Hepatocyte (in vitro differentiated cells): ENCODE measurements at places on chromosomes 11 and 22. TPM values are rescaled to one million over a fixed set of nuclear protein-coding genes. Genes with fewer than 3 reads are reported as not detected.

KREMEN1 gene
- polyA plus RNA-seq: 7.5 and 9.0 TPM in 2 replicates

GPR83 gene
- polyA plus RNA-seq: 0.39 TPM in 1 of 2 replicates, not detected in the other

OR51B2 gene
- not detected in 2 replicates for polyA plus RNA-seq

SCUBE2 gene
- polyA plus RNA-seq: 8.9 and 13.9 TPM in 2 replicates

ADAMTS15 gene
- 4.5 and 5.4 TPM in 2 replicates for polyA plus RNA-seq

APOL1 gene
- polyA plus RNA-seq: 6.4 and 6.8 TPM in 2 replicates
